Erythroblast (primary cell): ENCODE measurements at places on chromosomes 6 and 20.

DNA sequence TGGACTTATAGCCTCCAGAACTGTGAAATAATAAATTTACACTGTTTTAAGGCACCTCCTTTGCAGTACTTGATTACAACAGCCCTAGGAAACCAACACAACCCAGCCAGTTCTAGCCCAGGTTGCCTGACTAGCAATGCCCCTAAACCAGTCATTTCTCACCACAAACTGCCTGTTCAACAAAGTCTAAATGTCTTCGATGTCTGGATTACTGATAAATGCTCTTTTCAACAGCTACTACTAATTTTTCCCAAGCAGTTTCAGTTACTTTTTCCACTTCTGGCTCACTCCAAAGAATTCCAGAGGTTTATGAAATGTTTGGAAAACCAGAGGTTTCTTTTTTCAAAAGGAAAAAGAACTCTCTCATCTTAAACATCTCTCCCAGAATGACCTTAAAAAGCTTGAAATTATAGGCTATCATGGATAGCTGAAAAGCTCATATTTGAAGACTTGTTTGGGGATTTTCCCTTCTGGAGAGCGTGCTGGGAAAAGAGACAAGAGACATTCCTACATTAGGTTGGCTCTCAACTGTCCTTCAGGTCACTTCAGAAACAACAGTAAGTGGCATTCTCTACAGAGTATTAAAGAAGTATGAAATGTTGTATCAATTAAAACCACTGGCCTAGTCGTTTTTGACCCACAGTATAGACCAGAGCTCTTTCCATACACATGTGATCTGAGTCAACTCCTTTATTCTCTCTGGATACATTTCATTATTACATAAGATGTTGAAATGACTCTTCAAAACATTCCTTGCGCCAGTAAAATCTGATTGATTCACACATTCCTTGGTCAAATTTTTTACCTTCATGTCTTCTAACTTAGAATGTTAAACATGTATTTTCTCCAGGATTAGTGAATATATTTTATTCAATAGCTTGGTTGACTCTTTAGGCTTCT, 265.9 kb downstream of the COL12A1 start:
- DNase-seq, result no peak

- no peak for DNase-seq
Observed at GRCh38 chr6:111444794-111445193, 38.2 kb downstream of the REV3L start.

GRCh38 chr6:7721649-7722048, 4.2 kb upstream of the BMP6 start:
- DNase-seq, result peak; percentile 27

- peak; percentile 31 for DNase-seq
Observed at GRCh38 chr6:136920671-136921380, 1.3 kb upstream of the SLC35D3 start.

GRCh38 chr6:49516147-49516505, 16.4 kb downstream of the GLYATL3 start:
- no peak for DNase-seq

DNA sequence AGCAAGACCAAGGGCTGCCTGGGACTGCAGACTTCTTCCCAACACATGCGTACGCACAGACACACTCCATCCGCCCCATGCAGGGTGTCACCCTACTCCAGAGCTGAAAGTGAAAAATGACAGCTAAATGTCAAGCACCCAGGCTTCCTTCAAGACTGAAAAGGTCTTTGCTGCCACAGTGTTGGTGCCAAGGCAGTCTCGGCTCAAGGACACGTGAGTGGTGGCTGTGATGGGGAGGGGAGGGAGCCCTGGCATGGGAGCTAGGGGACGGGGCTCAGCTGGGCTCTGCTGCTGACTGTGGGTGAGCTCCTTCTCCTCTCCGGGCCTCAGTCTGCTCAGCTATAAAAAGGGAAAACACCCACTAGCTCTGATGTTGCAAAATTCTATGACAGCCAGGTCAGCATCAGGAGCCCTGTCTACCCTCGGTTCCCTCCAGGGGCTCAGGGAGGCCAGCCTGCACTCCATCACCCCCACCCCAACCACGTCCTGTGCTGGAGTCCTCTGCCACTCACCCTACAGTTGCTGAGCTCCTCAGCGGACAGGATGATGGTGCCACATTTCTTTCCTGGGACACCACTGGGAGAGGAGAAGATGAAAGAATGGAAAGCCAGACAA, 47.6 kb downstream of the CPNE5 start:
- no peak for DNase-seq
